ENCODE measurements at places on chromosomes 12 and 14.

- no peak for DNase-seq
Measured at GRCh38 chr14:95597784-95598211, 62.9 kb downstream of the GLRX5 start.

- DNase-seq, result no peak
Measured at GRCh38 chr12:53593031-53593430, 33.2 kb downstream of the ATF7 start.

DNA sequence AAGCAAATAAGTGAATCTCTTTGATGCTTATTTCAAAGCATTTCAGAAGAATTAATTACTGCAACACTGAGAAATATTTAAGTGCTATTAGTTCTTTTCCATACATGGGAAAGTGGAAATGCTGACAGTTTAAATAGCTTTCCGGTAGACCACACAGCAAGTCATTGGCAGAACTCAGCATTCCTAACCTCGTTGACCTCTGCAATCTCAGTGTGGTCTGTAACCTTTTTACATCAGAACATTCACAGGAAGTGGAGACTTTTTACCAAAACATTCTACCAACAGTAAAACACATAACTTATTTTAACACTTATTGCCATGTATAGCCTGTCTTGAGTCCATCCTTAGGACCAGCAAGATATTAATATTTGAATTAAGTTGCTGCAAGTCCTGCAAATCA is 249.5 kb upstream of the DCN start:
- no peak for DNase-seq

DNA sequence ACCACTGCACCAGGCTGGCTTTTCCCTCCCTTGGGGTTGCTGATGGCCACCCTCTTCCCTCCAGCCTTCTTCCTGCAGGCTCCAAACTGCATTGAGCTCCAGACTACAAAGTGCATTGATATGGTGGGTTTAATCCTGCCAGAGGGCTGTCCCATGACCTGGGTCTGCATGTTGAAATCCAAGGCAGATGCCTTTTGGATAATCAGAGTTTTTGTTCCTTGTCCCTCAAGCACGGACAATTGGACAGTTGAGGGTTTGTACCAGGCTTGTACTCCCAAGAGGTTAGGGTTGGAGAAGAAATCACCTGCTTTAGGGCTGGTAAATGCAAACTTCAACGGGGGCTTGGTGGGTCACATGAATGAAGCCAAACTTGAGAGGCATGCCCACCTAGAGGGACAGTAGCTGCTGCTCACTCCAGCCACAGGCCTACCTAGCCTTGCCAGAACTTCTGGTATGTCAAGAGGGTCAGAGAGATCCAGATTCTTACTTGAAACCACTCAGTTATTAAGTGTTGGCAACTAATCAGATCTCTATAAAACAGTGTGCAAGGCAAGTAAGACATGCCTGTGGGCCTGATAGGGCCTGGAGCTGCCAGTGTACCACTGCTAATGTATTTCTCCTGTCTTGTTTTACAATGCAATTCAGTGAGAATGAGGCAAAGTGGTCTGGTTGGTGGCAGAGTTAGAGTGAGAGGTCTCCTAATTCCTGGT is 21.7 kb upstream of the KRT83 start:
- DNase-seq, result no peak

DNA sequence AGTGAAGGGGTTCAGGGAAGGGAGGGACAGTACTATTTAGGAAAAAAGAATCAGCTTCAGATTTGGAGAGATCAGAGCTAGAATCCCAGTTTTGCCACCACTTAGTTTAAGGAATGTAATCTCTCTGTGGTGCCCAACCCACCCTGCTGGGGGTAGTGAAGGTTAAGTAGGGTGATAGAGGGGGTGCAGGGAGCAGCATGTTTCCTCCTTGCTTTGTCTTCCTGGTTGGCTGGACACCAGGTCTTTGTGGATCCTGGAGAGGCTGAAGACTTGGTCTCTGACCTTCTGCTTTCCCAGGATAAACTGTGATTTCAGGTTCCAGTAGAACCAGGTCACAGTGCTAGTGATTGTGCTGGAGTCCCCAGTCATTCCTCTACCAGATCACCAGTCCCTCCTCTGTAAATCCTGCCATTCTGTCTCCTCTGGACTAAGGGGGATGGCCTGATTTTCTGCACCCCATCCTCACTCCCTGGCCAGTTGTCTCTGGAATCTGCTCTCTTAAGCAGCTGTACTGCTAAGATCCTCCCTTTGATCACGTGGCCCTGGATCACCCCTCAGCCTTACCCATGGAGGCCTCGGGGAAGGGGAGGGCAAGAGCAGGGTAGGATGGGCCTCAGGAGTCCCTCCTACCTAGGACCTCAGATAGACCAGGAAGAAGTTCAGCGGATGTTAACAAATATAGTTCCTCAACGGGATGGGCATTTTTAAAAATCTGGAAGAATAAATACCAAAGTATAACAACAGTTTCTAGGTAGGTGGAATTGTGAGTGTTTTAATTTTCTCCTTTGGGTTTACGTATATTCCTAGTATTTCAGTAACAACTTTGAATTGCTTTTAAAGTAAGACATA is 3.1 kb downstream of the MAP3K12 start:
- no peak for DNase-seq

- DNase-seq, result no peak
Measured at GRCh38 chr14:50011242-50011641, 105.1 kb downstream of the VCPKMT start.

- DNase-seq, result no peak
Measured at GRCh38 chr12:128942960-128943477, 89.7 kb downstream of the GLT1D1 start.
